Skin of body (tissue), 3 donors: ENCODE measurements at places on chromosomes 3 and 15.

- DNase-seq = no peak
Measured at GRCh38 chr3:174438501-174439145, 420.5 kb upstream of the NAALADL2 start.

DNA sequence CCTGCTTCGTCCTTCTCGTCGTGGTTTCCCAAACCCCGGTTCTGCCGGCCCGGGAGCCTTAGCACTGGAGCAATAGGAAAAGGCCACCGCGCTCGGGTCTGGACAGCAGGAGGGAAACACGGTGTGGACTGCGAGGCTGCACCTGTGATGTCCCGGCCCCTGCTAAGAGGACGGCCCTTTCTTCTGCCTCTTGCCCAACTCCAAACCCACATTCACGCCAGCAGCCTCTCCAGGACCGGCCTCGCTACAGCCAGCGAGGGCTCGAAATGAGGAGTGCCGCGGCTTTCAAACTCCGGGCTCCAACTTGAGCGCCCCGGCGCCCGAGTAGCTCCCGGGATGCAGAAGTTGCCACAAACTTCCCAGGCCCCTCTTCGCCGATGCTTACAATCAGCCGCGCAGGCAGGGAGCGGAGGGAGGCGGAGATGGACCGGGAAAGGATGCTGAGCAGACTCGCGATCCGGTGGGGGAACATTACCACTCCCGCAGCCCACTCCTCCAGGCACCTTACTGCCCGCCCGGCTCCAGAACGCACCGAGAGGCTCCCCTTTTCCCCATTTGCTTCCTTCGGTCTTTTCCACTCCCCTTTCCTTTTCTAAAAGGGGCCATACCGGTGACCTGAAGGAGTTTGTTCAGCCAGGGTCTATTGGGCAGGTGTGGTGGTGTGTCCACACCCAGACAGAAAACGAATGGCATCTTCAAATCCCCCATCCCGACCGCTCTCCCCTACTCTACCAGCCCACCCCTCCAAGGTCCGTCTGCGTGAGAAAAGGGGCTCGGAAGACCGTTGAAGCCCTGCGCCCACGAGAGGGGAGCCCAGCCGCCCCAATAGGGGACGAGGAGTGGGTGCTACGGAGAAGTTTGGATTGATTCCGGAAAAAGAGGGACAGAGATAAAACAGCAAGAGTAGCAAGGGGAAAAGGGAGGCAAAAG lies 18.8 kb upstream of the SATB1 start:
- DNase-seq = no peak

DNA sequence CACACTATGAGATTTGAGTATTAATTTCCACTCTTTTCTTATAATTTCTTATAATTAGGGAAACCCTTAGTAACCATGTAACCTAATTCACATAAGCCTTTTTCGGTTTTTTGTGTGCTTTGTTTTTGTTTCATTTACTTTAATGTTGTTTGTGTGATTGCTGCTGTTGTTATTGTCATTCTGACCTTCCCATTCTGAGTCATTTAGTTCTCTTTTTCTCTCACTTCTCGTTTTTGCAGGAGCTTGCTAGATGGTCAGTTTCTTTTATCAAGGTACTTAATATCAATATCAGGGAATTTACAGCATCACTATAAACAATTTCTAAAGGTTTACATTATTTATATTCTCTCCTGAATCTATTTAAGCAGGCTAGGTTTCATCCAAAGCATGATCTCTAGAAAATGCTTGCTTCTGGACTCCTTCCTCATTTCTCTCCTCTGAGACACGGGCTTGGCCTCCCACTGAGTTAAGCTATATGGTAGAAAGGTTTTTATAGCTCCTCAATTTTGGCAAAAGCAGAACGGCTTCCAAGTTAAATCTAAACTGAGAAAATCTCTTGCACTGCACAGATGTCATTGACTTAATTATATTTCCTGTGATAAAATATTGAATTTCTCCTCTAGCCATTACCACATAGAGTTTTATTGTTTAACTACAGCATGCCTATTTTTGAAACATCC lies 534.2 kb downstream of the NSUN3 start:
- DNase-seq = no peak

GRCh38 chr15:41407341-41407740 lies 5.0 kb upstream of the NDUFAF1 start:
- no peak for DNase-seq

GRCh38 chr3:111366515-111366914 lies 175.5 kb upstream of the CD96 start:
- DNase-seq = no peak

GRCh38 chr3:133760916-133761315 lies 14.7 kb downstream of the TF start:
- DNase-seq = no peak

DNA sequence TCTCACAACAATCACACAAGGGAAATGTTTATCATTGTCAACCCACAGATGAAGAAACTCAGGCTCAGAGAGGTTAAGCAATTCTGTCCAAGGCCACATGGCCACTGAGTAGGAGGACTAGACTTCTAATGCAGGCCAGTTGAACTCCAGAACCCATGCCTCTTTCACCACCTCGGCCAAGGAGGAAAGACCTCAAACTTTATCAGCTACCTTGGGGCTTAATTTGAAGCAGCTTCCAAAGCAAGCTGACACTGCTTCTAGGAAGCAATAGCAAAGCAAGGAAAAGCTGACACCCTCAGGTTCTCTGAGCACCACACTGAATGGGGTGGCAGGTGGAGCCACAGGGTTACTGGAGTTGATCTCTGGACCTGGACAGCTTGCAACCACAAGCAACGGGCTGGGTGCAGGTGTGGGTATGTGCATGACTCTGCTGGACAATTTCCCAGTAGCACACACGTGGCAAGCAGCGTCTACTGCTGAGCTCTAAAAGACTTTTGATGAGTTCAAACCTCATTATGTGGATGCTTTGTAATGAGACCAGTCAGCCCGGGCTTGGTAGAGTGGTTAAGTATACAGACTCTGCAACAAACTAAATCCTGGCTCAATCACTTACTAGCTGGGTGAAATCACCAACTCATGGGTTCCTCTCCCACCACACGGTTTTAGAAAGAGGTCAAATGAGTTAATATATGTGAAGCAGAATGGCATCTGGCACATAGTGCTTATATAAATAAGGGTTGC lies 23.1 kb downstream of the CCNL1 start:
- no peak for DNase-seq
